Lower leg skin (tissue), 4 donors: ENCODE measurements at places on chromosomes 7 and 10.

DNA sequence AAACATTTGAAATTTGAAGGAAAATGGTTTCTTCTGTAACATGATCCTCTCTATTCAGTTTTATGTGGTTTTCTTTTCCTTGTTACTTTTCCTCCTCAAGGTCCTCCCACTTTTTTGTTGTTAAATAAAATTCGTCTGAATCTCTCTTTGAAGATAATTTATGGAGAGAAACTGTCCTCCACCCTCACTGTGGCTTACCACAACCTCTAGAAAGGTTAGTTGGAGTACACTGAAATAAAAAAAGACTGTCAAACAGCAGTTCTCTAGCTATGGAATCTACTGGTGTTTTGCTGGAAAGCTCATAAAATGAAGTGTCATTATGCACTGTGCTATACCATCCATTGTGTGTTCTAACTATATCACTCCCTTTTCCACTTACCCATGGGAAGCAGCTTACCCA, 189.4 kb downstream of the HDAC9 start:
- DNase-seq = no peak

DNA sequence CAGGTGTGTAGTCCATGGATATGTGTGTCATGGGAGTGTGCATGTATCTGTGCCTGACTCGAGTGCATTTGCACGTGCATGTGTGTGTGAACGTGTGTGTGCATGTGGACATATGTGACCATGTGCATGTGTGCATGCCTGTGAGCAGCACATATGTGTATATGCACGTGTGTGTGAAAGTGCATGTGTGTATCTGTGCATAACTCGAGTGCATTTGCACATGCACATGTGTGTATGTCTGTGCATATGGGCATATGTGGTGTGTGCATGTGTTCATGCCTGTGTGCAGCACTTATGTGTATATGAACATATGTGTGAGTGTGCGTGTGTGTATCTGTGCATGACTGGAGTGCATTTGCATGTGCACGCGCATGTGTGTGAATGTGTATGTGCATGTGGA, 35.2 kb upstream of the GNA12 start:
- no peak for DNase-seq

GRCh38 chr7:124728610-124729009, 37.0 kb downstream of the GPR37 start:
- DNase-seq = no peak

- DNase-seq = peak; percentile 41
These were observed 213.9 kb downstream of the MAD1L1 start for GRCh38 chr7:2018569-2019460.

GRCh38 chr10:131493432-131493831, 181.9 kb upstream of the TCERG1L start:
- DNase-seq = no peak

DNA sequence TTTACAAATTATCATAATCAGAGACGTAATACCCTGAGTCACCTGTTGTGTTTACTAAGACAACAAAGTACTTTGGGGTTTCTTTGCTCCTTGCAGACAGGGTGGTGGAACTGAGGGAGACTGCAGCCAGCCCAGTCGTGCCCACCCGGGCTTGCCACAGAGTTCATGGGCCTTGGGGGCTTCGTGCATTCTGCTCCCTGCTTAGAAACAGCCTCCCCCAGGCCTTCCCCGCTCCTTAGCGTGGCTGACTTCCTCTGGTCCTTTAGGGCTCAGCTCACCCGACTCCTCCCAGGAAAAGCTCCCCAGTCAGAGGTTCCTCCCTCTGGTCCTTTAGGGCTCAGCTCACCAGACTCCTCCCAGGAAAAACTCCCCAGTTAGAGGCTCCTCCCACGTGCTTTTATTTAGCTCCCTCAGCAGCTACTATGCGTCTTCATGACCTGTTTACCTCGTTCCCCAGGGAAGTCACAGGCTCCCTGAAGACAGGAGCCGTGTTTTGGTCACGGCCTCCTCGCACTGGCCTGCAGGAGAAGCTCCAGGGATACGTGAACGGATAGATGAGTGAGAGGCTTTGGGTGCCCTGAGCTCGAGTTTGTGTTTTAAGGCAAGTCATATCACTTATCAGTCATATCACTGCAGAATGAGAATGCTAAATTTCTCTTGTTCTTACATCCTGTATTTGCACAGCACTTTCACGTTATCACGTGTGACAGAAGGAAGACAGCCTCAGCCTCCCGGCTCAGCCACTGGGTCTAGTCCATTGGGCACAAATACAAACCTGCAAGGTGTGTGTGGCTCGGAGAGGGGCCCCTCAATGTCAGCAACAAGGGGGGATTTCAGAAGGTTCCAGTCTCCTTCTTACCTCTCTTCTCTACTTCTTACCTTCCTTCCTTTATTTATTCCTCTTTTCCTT, 52.7 kb upstream of the VIPR2 start:
- DNase-seq = peak; percentile 75

DNA sequence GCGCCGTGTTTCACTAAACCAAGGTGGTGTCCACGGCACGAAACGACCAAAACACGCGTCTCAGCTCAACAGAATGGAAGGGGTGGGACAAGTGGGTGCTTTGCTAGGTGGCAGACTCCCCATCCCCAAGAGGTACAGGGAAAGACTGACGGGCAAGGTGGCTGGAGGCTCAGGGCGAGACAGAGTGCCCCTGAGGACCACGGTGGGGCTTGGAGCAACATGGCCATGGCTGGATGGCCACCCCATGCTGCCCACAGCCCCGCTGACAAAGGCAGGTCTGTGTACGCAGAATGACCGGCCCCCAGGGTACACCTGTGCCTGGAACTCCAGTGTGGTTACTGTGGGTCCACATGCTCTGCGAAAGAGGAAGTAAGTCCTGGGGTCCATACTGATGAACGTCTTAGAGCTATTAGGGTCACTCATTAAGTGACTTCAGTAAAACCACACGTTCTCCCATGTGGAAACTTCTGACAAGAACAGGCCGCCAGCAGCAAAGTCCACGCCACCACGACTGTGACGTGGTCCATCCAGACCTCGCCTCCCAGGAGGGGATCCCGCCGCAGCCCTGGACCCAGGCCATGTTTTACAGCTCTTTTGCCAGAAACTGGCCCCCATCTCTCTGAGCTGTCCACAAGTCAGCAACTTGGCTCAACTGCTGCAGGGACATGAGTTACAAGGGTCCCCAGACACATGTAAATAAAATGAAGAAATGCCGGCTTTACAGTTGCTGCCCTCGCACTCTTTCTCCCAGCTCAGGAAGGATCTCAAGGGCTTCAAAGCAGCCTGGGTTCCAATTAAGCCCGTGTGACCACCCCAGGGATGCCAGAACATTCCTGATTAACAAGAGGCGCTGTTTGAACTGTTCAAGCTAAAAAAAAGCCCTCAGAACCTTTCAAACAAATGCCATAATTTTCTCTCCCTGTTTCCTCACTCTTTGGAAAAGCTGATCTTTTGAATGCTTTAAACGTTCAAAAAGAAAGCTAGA, 66.8 kb downstream of the MAD1L1 start:
- no peak for DNase-seq

DNA sequence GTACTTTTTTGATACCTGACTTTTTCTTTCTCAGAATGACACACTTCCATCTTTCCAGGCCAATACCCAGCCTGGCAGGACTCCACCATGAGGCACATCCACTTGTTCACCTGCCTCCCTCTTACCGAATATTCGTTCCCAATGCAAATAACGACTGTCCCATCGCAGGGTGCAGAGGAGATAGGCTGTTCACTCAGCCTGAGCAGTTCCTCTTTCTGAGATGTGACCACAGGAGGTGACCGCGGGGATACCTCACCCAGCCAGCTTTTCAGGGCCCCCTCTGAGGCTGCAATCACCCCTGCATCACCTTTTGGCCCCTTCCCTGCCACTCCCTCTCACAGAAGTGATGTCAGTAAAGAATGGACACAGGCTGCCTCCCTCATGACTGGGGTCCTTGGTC, 28.3 kb downstream of the PTPRN2 start:
- no peak for DNase-seq

GRCh38 chr10:59805014-59805413, 51.8 kb upstream of the MRLN start:
- no peak for DNase-seq

DNA sequence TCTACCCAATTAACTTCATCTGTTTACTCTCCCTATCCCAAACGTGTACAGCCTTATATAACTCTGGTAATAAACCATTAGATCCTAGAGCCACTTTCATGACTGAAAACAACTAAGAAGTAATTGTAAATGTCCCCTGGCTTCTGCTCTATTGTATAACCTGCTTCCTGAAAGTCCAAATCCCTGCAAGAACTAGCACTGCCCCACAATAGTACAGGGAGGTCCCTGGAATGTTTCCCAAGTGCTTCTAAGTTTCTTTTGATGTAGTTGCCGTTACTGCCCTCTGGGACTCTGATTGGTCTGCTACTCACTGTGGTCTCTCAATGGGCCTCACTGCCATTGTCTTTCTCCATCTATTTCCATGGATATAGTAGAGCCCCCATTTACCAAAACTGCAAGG, 764.0 kb upstream of the GHITM start:
- no peak for DNase-seq

DNA sequence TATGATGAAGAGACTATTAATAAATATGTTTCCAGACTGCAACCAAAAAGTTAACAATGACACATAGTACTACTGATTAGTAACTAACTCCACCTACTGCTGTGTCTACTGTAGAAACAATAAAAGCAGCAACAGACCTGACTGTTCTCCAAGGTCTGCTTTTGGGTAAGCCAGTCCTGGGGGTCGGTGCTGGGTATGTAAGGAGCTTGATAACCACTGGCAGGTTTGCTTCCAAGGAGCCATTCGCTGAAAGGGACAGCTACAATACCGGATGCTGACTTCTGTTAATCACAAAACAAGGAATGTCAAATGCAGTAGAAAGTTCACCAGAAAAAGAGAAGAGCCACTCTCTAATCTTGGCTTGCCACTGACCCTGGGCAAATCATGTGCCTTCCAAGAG, 17.7 kb downstream of the NCOA4 start:
- DNase-seq = no peak

- DNase-seq = no peak
These were observed 154.7 kb downstream of the NEURL1 start for GRCh38 chr10:103648251-103648635.

GRCh38 chr7:94040254-94040653, 36.1 kb upstream of the BET1 start:
- DNase-seq = no peak

DNA sequence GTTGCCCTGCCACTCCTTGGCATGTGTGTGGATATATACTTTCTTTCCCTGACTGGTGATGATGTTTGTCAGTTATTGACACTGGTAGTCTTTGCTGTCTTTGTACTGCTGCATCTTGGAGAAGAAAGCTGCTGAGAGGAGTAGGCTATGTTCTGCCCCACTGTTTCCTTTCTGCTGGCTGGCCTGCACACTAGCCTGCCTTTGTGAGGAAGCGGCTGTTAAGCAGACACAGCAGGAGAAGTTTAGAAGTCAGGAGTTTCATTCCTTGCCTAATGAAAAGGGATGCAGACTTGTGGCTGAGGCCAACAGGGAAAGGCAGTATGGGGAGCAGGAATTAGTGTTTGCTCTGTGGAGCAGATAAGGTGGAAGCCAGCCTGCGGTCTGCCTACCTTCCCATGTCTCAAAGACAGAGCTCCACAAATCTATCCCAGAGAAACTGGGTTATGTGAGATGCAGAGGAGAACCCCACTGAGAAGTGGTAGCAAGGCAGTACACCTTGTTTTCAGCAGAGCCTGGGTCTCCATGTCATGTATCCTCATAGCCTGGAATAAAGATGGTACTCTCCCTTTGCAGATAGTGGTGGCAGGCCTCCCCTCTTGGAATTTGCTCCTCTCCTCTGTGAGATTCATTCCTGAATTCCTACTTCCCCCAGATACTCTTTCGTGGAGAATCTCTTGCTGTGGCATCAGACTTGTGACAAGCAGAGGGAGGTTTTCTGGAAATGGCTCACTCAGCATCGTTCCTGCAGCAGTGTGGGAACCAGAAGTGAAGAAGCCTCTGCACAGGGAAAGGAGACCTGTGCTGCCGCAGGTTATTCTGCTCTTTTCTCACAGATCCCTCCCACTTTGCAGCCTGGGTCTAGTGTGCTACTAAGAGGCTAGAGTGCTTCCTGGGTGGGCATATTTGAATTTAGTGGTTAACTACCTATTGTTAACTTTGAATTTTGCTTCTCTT, 130.2 kb downstream of the LRRC4 start:
- no peak for DNase-seq

DNA sequence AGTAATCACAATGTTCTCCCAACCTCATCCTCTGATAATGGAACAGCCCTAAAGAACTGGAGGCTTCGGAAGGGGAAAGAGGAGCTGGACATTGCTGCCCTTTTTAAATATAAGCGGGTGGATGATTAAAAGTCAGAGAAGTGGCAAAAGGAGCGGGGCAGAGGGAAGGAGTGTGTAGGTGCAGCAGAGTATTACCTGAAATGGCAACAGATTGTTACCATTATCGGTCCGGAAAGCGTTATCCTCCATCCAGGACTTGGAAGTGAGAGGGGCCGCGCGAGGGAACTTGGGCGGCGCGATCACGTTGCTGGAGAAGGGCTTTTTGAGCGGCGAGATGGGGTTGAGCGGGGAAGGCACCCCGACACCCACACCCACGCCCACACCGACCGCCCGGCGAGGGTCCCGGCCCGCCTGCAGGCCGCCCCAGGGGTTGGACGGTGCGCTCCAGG, 51.7 kb downstream of the CPEB3 start:
- DNase-seq = no peak

- no peak for DNase-seq
These were observed 114.8 kb downstream of the SDK1 start for GRCh38 chr7:3415861-3416312.

DNA sequence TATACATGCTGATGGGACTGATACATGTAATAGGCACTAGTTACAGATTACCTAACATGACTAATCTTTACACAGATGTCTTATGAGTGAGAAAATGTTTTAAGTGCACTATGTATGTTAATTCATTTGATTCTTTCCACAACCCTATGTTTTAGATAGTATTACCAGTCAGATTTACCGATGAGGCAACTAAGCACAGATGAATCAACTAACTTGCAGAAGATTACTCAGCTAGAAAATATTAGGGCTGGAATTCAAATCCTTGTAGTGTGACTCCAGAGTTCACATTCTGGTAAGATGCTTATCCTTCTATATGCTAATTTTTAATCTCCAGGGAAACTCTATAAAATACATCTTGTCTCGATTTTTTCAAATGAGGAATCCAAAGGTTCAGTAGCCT, 964.9 kb downstream of the REEP3 start:
- DNase-seq = no peak

DNA sequence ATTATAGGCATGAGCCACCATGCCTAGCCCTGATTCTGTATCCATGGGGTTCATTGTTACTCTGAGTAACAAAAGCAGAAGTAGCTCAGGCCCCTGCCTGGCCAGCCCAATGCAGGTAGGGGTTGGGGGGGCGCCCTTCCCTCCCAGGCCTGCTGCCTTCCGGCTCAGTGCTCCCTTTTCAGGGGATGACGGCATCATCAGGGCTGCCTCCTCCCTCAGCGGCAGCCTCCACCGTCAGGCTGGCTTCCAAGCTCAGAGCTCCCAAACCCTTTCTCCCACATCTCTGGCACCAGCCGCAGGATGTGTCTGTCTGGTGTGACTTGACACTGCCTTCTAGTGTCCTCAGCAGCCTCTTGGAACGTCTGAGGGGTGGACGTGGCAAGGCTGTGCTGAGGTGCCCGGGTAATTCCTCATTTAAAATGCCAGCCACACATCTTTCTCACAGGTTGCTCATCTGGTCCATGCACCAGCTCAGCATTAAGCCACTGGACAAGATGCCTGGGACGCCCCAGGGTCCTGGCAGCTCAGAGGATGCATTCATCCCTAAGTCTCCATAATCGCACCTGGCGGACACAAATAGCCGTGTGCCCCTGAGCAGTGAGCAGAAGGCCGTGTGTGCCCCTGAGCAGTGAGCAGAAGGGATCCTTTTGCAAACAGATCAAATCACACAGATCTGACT, 38.2 kb downstream of the PAPOLB start:
- no peak for DNase-seq

- DNase-seq = no peak
These were observed 30.4 kb downstream of the ZNF783 start for GRCh38 chr7:149292462-149292823.
